ENCODE measurements at places on chromosomes 2 and 18. TPM values are rescaled to one million over a fixed set of nuclear protein-coding genes. Genes with fewer than 3 reads are reported as not detected.

The HOXD13 gene
- not detected for total RNA-seq

The REG3G gene
- 171 TPM for total RNA-seq

The BCL11A gene
- total RNA-seq, result 16.2 TPM

The CENPO gene
- total RNA-seq, result 2.6 TPM

The CFAP221 gene
- total RNA-seq, result 12.2 TPM

The SIX3 gene
- total RNA-seq, result not detected

The TUBA4B gene
- not detected for total RNA-seq
